Prostate gland (tissue), 2 donors: ENCODE measurements at places on chromosomes 12 and 14. TPM values are rescaled to one million over a fixed set of nuclear protein-coding genes. Genes with fewer than 3 reads are reported as not detected.
A peak's percentile ranks its signal among the peaks of the same experiment; 100 is the strongest.

GRCh38 chr12:53338916-53339315 lies 2.8 kb upstream of the SP7 start:
- no peak for DNase-seq

DNA sequence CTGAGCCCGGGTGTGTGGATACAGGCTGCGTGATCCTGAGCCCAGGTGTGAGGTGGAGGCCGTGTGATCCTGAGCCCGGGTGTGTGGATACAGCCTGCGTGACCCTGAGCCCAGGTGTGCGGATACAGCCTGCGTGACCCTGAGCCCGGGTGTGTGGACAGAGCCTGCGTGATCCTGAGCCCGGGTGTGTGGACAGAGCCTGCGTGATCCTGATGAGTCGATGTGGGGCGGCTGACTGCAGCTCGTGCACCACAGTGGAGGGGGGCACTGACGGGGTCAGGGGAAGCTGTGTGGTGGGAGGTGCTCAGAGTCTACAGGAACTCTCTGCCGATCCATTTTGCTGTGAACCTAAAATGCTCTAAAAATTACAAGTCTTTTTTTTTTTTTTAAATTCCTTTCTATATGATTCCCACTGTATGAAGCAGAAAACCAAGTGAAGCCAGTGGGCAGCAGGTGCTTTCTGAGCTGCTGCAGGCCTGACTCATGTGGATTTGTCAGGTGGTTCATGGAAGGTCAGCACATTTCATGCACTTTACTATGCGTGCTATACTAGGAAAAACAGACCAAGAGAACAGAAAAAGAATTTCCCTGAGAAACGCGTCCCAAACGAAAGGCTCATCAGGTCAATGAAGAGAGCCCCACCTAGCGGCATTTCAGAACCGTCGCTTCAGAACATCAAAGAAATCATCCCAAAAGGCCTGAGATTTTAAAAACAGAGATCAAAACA lies 19.3 kb downstream of the BRF1 start:
- DNase-seq: no peak

- DNase-seq: no peak
These were observed 2.9 kb upstream of the PFDN5 start for GRCh38 chr12:53292426-53292825.

The CLEC4D gene
- total RNA-seq: not detected

The ZNF384 gene
- total RNA-seq: 42.9 TPM

The IGF1 gene
- 6.9 TPM for total RNA-seq

The HOXC4 gene
- total RNA-seq: 0.62 TPM

- DNase-seq: no peak
These were observed 142.6 kb downstream of the NPAS3 start for GRCh38 chr14:33081259-33081658.

DNA sequence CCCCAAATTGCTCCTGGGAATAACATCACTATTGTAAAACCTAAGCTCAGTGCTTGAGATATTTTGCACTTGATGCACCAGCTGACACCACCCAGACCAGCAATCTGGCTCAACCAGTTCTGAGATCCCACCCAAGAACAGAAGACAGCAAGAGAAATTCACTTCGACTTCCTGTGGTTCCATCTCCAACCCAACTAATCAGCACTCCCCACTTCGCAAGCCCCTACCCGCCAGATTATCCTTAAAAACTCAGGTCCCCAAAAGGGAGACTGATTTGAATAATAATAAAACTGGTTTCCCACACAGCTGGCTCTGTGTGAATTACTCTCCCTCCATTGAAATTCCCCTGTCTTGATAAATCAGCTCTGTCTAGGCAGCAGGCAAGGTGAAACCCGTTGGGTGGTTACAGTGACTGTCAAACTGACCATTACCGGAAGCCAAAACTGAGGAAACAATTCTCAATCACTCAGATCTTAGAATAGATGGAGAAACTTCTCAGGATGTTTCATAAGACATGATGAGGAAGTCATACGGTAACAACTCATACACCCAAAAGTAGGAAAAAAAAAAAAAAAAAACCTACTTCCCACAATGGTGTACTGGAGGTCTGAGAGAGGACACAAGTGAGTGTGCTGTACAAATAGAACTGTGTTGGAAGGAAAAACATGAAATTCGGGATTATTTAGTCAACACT lies 92.4 kb downstream of the TMTC1 start:
- DNase-seq: no peak

- no peak for DNase-seq
These were observed 43.8 kb downstream of the FOXN3 start for GRCh38 chr14:89373185-89373584.

The CLEC7A gene
- 3.4 TPM for total RNA-seq

DNA sequence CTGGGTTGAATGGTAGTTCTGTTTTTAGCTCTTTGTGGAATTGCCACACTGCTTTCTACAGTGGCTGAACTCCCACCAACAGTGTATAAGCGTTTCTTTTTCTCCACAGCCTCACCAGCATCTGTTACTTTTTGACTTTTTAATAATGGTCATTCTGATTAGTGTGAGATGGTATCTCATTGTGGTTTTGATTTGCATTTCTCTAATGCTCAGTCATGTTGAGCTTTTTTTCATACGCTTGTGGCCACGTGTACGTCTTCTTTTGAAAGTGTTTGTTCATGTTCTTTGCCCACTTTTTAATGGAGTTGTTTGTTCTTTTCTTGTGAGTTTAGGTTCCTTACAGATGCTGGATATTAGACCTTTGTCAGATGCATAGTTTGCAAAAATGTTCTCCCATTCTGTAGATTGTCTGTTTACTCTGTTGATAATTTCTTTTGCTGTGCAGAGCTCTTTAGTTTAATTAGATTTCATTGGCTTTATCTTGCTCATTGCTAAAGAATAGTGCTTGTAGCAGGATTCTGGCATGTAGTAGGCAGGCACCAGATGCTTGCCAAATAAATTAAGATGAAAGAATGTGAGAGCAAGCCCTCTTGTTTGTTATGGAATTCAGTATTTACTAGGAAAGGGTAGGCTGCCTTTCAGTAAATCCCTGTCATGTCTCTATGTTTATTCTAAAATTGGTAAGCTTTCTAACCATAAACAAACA lies 86.8 kb downstream of the PDE3A start:
- no peak for DNase-seq

The SERPINA9 gene
- total RNA-seq: not detected

The CCDC197 gene
- not detected for total RNA-seq

- DNase-seq: peak; percentile 9
These were observed 22.4 kb downstream of the DDX47 start for GRCh38 chr12:12835378-12836146.

GRCh38 chr14:86091811-86092210 lies 561.9 kb downstream of the FLRT2 start:
- no peak for DNase-seq

DNA sequence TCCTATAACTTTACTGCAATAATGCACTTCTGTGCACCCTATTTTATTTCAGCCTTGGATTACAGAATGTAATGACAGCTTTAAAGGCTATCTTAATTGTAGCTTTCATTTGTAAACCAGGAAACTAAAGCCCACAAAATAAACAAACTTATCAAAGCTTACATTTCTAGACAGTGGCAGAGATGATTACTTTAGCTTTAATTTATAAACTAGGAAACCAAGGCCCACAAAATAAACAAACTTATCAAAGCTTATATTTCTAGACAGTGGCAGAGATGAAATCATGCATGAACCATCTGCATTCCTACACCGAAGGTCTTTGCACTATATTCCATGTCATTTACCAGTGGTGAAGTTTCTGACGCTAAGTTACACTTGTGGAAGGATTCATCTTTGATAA lies 74.4 kb downstream of the PRKD1 start:
- DNase-seq: no peak

GRCh38 chr14:21206753-21207684 lies 51.2 kb upstream of the OR5AU1 start:
- DNase-seq: no peak

The VDR gene
- total RNA-seq: 3.4 TPM

DNA sequence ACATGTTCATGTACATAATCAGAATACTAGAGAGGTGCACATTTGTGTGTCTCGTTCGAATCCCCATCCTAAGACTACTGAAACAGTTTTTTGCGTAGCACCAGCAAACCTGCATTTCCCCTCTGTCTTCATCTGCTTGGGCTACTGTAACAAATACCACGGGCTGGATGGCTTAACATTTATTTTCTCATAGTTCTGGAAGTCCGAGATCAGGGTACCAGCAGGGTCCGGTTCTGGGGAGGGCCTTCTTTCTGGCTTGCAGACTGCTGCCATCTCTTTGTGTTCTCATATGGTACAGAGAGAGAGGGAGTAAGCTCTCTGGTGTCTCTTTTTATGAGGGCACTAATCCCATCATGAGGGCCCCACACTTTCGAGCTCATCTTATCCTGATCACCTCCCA lies 30.6 kb downstream of the KLC1 start:
- DNase-seq: no peak
